ENCODE measurements at places on chromosomes 5 and 9. TPM values are rescaled to one million over a fixed set of nuclear protein-coding genes. Genes with fewer than 3 reads are reported as not detected.

- no peak for DNase-seq
Measured at GRCh38 chr5:40734986-40735385, 20.8 kb downstream of the TTC33 start.

DNA sequence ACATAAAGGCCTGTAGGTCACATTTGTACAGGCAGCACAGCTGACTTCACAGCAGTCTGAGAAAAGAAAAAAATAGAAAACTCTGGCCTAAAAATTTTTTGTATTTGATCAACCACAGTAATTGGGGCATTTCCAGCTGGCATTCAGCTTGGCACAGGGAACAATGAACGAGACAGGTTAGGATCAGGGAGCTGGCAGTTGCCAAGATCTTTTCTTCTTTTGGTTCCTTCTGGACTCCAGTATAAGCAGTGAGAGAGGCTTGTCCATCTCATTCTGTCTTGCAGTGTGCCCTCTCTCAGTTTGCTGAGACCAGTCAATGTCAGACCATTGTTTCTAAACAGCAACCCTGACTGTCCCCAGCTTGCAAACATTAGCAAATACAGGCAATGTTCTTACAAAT lies 601.1 kb downstream of the TLR4 start:
- no peak for DNase-seq

DNA sequence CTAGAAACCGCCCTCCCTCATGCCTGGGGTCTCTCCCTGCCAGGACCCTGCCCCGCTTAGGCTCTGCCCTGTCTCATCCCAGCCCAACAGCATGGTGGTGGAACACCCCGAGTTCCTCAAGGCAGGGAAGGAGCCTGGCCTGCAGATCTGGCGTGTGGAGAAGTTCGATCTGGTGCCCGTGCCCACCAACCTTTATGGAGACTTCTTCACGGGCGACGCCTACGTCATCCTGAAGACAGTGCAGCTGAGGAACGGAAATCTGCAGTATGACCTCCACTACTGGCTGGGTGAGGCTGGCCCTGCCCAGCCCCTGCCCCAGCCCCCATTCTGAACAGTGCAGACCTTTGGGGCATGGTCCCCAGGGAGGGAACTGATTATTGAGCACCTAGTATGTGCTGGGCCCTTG lies 33.9 kb downstream of the GSN start:
- DNase-seq = no peak

DNA sequence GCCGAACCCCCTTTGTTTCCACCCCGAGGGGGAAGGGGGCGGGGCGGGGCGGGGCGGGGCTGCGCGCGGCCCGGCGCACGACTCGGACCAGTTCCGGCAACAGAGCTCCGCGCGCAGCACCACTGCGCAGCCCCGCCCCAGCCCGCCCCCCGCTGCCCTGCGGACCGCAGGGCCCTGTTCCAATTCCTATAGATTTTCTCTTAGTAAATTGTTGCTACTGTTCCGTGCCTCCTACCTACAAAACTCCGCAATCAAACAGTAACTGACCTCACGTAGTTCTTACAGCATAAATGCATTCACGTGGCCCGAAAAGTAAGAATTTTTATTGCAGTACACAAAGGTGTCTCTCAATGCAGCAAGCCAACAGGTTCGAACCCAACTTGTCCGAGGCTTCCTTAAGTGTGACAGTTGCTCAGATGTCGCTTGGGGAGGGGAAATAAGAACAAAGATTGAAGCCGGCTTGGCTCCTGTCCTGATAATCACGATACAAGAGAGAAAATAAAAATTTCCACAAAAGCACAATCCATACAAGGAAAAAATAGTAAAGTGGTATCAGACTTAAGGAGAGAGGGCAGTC lies 1.2 kb upstream of the RNF38 start:
- DNase-seq = no peak

- no peak for DNase-seq
Measured at GRCh38 chr5:10266839-10267238, 16.8 kb downstream of the CCT5 start.

GRCh38 chr5:533243-533954 lies 9.2 kb upstream of the SLC9A3 start:
- no peak for DNase-seq

DNA sequence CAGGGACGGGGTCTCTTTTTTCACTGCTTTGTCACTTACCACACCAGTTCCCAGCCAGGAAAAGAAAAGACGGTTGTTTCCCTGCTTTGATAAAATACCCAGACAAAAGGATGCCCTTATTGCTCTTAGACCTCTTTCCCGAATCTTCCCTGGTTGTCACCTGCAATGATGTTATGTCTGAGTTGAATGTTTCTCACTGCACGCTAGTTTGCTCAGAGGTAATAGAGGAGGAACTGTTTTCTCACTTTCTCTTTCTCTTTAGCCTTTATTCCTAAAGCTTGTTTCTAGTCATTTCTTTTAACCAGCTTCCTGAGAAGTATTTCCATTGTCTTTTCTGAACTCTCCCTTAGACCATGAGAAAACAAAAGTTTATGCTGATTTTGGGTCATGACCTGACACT lies 32.9 kb downstream of the ACER2 start:
- DNase-seq = no peak

DNA sequence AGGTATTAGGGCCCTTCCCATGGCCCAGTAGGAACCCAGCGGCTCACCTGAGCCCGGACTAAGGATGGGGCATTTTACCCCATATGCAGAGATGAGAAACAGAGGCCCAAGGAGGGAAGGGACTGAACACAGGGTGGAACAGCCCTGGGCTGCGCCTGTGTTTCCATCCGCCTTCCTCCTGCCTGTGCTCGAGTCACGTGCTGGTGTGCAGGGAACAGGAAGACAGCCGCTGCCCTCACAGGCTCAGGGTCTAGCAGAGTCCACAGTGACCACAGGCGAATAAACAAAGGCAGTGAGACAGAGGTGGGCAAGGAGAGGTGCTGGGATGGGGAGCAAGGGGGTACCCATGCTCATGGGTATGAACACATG lies 129.4 kb downstream of the C9orf50 start:
- peak; percentile 77 for DNase-seq

DNA sequence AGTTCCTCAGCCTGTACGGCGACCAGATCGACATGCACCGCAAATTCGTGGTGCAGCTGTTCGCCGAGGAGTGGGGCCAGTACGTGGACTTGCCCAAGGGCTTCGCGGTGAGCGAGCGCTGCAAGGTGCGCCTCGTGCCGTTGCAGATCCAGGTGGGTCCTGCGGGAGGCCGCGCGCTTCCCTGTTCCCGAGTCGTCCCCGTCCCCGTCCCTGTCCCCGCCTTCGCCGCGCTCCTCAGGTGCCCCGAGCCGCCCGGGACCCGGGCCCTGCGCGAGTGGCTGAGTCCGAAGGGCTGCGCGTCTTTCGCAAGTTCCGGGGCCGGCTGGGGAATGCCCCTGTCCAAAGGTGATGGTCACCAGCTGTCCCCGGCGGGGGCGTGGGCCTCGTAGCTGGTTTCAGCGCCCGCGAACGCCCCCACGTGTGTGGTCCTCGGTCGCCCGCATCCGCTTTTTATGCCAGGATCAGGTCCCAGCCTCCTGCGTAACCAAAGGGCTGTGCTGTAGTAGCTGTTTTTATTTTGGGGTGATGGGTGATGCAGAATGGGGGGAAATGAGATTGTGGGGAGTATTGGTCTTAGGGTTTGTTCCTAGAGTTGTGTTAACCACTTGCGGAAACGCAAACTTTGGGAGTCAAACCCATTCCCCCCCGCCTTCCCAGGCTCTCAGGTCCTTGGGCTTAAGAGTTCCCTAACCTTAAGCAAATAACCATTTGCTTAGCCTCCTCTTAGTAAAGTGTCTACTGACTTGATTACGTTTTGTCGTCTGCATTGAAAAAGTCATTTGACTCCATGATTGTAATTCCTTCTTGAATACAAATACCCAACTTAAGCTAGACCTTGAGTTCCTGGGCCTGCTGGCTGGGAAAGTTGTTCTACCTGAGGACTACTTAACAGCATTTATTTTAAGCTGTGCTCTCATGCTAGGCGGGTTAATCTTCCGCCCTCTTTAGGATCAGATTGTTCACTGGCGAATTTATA lies 663 bp downstream of the ISOC1 start:
- peak; percentile 76 for DNase-seq

GRCh38 chr9:15843316-15843715 lies 290.5 kb downstream of the CCDC171 start:
- no peak for DNase-seq

GRCh38 chr9:23774266-23774665 lies 51.8 kb downstream of the ELAVL2 start:
- DNase-seq = no peak

GRCh38 chr5:2303431-2304100 lies 420.8 kb upstream of the IRX4 start:
- no peak for DNase-seq

- no peak for DNase-seq
Measured at GRCh38 chr5:163968651-163969050, 463.2 kb downstream of the MAT2B start.

DNA sequence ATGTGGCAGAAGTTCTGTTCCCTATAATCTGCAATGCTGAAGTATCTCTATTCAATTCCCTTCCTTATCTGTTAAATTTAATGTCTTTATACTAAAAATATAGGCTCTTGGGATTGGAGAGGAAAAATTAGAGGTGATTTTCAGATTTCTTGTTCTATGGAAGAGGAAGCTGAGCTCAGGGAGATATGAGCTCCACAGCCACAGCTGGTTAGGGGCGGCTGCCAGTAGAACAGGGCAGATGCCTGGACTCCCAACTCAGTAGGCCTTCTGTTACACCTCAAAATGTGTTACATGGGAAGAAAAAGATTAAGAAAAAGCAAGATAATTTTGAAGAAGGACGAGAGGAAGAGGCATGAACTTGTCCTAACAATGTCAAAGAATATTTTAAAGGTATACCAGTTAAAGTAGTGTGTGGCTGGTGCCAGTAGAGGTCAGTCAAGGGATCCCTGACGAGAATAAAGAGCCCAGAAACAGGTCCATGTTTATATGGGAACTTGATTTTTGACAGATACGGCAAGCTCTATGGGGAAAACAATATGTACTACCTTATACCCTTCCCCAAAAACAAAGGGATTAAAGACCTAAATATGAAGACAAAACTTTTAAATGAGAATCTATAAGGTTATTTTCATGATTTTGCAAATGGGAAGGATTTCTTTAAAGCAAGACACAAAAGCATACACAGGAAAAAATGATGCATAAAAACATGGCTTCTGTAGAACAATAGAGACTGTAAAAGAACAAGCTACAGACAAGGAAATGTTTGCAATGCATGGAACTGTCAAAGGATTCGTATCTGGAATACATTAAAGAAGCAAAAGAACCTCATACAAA lies 28.7 kb downstream of the DNAJC21 start:
- DNase-seq = no peak

DNA sequence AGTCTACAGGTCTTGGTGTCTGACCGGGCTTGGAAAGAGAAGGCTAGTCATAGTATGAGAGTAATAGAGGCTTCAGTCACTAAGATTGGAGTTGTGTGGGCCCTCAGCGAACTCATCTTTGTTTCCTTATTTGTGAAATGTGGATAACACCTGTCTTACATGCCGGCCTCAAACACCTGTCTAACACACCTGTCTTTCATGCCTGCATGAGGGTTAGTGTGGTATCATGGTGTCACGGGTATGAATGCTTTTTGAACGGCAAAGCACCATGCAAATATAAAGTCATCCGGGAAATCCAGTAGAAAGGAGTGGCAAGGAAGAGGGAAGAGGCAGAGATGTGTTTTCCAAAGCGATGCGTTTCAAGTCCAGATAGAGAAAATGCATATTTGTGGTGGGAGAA lies 25.5 kb downstream of the GRAMD2B start:
- DNase-seq = no peak

GRCh38 chr9:98862936-98863335 lies 55.5 kb downstream of the GALNT12 start:
- no peak for DNase-seq

DNA sequence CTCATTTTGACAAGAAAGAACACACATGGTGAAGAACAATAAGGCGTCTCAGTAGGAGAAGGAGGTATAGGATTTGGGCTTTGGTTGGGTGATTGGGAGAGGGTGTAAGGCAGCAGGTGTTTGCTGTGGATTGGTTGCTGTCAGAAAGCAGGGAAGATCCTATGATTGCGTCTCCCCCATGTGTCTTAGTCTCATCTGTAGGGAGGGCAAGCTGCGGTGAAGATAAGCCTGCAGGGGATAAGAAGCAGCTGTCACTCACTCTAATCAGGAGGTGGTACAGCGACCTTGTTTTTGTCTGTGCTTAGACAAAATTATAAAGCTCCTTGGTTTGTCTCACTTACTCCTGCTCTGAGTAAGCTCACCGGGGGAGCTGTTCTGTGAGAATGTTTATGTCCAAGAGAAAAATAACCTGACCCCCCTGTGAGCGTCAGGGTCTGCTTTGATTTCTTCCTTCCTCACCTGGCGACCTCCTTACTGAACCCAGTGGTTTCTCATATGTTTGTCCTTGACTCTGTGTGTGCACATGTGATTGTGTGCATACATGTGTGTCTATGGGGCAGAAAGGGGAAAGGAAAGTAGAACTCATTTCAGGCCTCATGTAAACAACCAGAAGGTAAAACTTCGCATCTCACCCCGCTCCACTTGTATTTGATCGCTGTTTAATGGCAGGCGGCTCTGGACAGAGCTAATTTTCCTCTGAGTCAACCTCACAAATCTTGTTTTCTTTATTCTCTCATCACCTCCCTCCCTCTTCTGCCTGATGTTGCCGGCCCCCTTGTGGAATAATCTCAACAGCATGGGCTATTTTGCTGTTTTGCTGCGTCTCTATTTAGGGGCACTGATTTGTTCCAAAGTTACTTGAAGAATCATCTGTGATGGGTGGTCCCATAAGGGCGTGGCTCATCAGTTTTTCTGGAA lies 105.6 kb downstream of the TENT4A start:
- no peak for DNase-seq

- no peak for DNase-seq
Measured at GRCh38 chr5:179668391-179668790, 12.4 kb downstream of the CBY3 start.

DNA sequence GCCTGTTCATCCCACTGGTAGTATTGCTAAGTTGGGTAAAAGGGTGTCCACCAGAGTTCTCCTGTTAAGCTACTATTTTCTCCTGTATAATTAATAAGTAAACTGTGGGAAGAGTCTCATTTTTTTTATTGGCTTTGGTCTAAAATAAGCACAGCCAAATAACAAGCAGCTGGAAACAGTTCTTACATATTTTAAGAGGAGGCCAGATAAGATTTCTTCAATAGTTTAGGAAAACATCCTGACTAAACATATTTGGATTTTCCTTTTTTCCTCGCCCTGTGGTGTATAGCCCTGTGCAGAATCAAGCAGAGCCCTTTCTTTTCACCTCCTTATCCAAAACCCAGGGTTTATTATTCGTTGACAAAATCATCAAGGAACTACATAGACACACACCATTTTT lies 122.2 kb upstream of the ZNF608 start:
- no peak for DNase-seq

- no peak for DNase-seq
Measured at GRCh38 chr5:141330299-141331080, at the start of gene PCDHGA1. Gene PCDHGA1, plus strand, starts transcription at chr5:141330514.

The CDC20B gene
- not detected for total RNA-seq

The GPR150 gene
- 0.18 TPM for total RNA-seq

The CDH10 gene
- not detected for total RNA-seq

The OLFM1 gene
- total RNA-seq = 47.8 TPM

The CCDC180 gene
- 7.5 TPM for total RNA-seq

The TGFBI gene
- total RNA-seq = 147 TPM

The PCSK5 gene
- 13.8 TPM for total RNA-seq

The FOXD4 gene
- not detected for total RNA-seq

The GFI1B gene
- total RNA-seq = not detected

The NEUROG1 gene
- total RNA-seq = not detected

The PCDHGA6 gene
- total RNA-seq = 6.1 TPM

The CTXN3 gene
- not detected for total RNA-seq

The KIAA0825 gene
- 5.9 TPM for total RNA-seq

The ANKS6 gene
- total RNA-seq = 38.1 TPM

The FRMD3 gene
- total RNA-seq = 16.8 TPM
